ENCODE measurements at places on chromosomes 11 and 22.
A peak's percentile ranks its signal among the peaks of the same experiment; 100 is the strongest.

DNA sequence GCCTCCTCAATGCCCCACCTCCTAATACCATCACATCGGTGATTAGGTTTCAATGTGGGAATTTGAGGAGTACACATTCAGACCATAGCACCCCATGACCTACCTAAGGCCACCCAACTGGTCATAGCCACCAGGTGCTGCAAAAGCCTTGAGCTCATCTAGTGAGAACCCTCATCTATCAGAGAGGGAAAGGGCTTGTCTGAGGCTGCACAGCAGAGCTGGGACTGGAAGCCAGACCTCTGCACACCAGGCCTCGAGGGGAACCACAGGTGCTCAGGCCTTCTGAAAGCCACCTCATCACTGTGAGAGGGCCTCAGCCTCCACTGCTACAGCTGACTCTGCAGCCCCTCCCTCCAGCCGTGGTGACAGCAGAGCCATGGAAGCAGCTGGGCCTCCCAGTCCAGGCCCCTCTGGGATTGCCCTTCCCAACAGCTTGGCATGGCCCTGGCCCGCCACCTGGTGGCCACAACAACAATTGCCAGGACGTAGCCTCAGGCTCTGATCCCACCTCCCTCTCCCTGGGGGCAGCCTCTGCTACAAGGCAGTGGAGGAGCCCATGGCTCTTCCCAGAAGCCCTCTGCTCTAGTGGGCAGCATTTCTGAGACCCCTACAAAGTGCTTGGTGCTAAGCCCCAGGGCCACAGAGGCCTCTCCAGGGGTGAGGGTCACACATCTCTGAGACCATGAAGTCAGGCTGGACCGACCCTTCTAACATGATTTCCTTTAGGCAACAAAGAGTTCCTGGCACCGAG, 41.0 kb upstream of the PRDM11 start:
- DNase-seq = no peak

GRCh38 chr11:33284818-33285217, 27.6 kb downstream of the HIPK3 start:
- no peak for DNase-seq

GRCh38 chr11:118841469-118842242, 42.0 kb upstream of the CXCR5 start:
- DNase-seq = no peak

DNA sequence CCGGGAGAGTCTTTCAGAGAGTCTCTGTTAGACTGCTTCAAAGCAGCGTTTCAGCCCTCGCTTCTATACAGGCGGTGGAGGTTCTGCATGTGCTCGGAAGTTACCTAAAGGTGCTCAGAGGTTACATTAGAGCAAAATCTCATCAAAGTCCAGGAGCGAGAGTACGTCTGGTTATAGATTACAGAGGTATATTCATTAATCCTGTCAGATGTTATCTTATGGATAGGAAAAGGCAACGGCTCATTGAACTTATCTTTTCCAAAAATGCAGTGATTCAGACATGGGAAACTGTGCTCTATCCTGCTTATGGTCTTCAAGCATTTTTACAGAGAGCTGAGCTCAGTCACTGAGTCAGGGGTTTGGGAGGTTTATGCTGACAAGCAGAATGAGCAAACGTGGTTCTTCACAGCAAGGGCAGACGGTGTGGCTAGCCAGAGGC, 9.1 kb upstream of the ZBED5 start:
- no peak for DNase-seq

DNA sequence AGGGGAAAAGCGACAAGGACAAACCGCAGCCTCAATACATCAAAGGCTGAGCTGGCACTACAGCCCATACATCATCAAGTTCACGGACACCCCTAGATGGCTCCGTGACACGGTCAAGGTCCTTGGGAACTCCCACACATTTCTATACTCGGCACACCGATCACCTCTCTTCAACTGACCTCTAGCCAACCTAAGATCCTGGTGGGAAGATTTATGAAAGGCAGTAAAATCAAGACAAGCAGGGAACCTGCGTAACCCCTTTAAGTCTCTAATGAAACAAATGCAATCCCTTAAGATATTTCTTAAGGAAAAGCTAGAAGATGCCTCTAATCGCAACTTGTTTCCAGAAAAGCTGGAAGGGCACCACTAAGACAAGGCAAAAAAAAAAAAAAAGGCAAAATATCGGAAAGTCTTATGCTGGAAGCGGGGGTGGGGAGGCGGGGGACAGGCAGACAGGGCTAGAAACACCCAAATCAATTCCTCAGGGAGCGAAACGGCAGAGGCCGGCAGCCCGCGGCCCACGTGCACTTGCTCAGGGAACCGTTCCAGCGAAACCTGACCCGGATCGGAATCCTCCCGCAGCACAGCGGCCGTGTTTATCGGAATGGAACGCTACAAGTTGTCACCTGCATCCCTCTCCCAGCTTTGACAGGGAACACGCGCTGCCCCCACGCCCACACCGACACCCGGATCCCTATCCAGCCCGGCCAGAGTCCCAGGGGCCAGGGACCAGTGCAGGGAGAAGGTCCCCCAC, 1.4 kb downstream of the ARHGAP20 start:
- no peak for DNase-seq

- no peak for DNase-seq
Observed at GRCh38 chr11:2299773-2300172, 1.9 kb downstream of the C11orf21 start.

DNA sequence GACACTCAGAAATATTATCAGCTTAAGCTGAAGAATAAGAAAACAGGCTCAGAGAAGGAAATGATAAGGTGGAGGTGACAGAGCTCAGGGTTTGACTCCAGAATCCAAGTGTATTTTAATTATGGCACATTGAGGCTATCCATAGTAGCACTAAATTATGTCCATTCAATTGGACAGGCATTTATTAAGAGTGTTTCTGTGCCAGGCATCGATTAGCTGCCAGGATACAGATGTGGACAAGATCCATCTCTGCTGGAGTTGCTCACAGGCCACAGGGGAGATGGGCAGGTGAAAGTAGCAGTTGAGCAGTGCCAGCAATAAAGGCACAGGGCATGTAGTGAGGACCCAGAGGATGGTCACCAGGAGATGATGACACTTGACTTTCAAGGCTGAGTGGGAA, 592.5 kb downstream of the INSC start:
- DNase-seq = no peak

- DNase-seq = no peak
Observed at GRCh38 chr22:27840436-27840835, 38.9 kb upstream of the MN1 start.

GRCh38 chr11:28632338-28632737, 524.1 kb downstream of the METTL15 start:
- no peak for DNase-seq

DNA sequence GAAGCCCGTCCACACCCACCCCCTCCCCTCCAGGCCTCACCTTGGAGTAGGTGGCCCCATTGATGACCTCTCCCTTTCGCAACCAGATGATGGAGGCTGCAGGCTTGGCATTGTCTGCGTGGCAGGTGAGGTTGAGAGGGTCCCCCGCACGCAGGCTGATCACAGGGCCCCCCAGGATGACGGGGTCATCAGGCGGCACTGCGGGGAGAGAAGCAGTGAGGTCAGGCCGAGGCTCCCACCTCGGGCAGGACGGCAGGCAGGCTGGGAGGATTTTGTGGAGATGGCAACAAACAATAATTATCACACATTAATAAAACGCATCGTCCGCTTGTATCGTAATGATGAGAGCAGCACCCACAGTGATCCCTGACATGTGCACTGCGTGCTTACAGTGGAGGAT, 117.8 kb downstream of the ST3GAL4 start:
- no peak for DNase-seq

DNA sequence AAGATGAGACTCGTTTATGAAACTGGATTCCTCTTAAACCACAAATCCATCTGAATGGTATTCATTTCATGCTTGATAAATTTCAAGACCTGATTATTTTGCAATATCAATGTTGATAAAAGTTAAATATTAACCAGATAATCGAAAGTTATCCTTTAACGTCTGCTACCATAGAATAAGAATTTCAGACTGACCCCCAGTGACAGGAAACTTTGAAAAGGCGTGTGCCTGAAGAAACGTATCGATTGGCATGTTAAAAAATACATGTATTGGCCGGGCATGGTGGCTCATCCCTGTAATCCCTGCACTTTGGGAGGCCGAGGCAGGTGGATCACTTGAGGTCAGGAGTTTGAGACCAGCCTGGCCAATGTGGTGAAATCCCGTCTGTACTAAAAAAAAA, 13.9 kb downstream of the SCGB1A1 start:
- no peak for DNase-seq

GRCh38 chr11:73331138-73331916, 23.3 kb downstream of the ARHGEF17 start:
- DNase-seq = no peak

DNA sequence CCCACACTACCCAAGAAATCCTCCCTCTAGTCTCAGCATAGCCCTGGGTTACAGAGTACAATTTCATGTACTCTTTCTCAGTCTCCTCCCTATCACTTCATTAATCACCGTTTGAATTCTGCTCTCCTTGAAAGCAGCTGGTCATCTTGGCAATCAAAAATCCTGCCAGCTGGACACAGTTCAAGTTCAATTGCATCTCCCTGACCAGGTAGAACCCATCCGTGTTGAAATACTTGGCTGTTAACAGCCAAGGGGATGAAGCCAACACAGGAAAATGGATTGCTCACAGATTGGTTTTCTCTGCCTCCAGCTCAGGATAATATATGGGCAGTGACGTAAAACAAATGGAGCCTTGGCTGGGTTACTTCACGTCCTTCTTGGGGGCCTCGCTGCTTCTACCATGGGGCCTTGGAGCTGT, 55.1 kb upstream of the GRK3 start:
- DNase-seq = no peak

GRCh38 chr11:73012121-73012863, 129.8 kb downstream of the FCHSD2 start:
- DNase-seq = no peak

- peak; percentile 78 for DNase-seq
Observed at GRCh38 chr11:71204748-71205664, 47.4 kb downstream of the SHANK2 start.

- no peak for DNase-seq
Observed at GRCh38 chr22:33331017-33331416, 272.8 kb upstream of the SYN3 start.

DNA sequence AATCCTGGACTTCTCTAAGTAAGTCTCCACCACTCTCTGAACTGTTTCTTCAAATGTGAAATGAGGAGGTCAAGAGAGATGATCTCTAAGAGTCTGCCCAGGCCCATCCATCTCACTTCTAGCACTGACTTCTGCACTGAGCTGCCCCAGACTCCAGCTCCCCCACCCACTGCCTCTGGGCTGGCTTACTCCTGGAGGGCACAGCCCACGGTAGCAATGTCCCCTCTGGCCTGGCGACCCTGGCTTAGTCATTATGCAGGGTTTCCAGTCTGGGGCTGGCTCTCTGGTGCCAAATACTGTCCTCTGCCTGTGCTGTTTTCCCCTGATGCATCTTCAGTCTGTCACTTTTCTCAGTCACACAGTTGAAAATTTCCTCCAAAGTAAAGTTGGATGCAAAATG, 60.9 kb downstream of the PKNOX2 start:
- no peak for DNase-seq

DNA sequence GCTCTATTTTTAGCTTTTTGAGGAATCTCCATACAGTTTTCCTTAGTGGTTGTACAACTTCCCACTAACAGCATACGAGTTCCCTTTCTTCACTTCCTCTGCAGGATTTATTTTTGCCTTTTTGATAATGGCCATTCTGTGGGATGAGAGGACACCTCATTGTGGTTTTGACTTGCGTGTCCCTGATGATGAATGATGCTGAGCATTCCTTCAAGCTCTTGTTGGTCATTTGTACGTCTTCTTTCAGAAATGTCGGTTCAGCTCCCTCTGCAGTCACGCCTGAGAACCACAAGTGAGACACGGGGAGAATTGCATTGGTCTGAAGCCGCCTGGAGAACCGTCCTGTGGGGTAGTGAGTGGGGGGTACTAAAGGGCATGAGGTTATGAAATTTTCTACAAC, 2.0 kb upstream of the KRTAP5-10 start:
- no peak for DNase-seq

DNA sequence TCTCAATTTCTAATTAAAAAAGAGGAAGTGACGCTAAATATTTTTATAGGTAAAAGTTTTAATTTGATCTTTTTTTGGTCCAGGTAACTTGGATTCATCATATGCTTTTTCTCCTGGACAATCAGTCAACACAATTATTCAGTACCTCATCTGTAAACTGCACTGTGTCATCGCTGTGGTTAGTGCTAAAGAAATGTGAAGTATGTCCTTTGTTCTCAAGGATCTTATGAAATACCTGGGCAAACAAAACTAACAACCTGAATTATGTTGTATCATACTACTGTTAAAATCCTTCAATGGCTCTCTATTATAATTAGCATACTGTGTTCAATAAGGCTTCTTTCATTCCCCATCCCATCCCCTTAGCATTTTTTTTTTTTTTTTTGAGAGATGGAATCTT, 19.9 kb upstream of the SCN3B start:
- no peak for DNase-seq

- DNase-seq = peak; percentile 43
Observed at GRCh38 chr22:50002791-50003190, 9.8 kb downstream of the IL17REL start.

DNA sequence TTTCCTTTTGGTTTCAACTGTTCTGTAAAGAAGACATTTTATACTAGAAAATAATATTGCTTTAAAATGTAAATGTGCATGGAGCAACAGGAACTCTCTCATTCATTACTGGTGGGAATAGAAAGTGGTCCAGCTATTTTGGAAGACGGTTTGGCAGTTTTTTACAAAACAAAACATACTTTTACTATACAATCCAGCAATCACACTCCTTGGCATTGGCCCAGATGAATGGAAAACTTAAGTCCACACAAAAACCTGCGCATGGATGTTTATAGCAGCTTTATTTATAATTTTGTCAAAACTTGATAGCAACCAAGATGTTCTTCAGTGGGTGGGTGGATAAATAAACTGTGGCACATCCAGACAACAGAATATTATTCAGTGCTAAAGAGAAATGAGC, 49.9 kb upstream of the SEPTIN5 start:
- no peak for DNase-seq
